WTC11 (cell line): ENCODE measurements at places on chromosomes 16 and 17.
A peak's percentile ranks its signal among the peaks of the same experiment; 100 is the strongest.

- H3K4me1 ChIP-seq: no peaks in the 10 kb centered on the region
- H3K4me3 ChIP-seq: no peak overlapping the region
- H3K27ac ChIP-seq: no peak overlapping the region
- H3K27me3 ChIP-seq: no peaks in the 10 kb centered on the region
- peaks cover 27% of the 10 kb centered on the region for H3K36me3 ChIP-seq
- no peak for DNase-seq
These were observed 39.9 kb downstream of the CENPV start for GRCh38 chr17:16313139-16314090.

DNA sequence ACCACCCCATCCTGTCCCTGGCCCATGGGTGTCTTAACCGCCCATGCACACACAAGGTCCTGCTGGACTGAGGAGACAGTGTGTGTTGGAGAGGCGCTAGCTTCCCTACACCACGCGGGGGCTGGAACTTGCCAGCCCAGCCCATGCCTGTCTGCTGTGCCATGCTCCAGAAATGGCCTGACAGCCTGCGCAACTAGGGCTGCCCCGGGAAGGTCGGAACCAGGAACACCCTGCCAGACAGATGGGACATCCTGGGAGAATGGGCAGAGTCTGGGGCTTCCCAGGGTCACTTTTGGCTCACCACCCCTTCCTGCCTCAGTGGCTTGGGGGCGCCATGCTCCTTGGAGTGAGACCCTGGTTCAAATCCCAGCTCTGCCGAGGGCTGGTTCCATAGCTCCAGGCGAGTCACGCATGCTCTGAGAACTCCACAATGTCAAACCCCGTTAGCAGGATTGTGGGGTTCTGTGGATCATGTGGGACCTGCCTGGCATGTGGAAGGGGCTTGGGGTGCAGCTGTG is 36.2 kb downstream of the SREBF1 start:
- no peak overlapping the region for H3K27ac ChIP-seq
- H3K4me1 ChIP-seq: peaks cover 13% of the 10 kb centered on the region
- DNase-seq: no peak

GRCh38 chr17:9146064-9146463 is 124.8 kb downstream of the NTN1 start:
- H3K27me3 ChIP-seq: no peaks in the 10 kb centered on the region
- H3K27ac ChIP-seq: no peak overlapping the region
- H3K4me3 ChIP-seq: no peak overlapping the region
- no peaks in the 10 kb centered on the region for H3K36me3 ChIP-seq

- no peak overlapping the region for H3K4me3 ChIP-seq
- DNase-seq: no peak
- no peaks in the 10 kb centered on the region for H3K27me3 ChIP-seq
- H3K4me1 ChIP-seq: peaks cover 67% of the 10 kb centered on the region
- H3K27ac ChIP-seq: no peak overlapping the region
These were observed 597.7 kb downstream of the TOX3 start for GRCh38 chr16:51949282-51949681.

DNA sequence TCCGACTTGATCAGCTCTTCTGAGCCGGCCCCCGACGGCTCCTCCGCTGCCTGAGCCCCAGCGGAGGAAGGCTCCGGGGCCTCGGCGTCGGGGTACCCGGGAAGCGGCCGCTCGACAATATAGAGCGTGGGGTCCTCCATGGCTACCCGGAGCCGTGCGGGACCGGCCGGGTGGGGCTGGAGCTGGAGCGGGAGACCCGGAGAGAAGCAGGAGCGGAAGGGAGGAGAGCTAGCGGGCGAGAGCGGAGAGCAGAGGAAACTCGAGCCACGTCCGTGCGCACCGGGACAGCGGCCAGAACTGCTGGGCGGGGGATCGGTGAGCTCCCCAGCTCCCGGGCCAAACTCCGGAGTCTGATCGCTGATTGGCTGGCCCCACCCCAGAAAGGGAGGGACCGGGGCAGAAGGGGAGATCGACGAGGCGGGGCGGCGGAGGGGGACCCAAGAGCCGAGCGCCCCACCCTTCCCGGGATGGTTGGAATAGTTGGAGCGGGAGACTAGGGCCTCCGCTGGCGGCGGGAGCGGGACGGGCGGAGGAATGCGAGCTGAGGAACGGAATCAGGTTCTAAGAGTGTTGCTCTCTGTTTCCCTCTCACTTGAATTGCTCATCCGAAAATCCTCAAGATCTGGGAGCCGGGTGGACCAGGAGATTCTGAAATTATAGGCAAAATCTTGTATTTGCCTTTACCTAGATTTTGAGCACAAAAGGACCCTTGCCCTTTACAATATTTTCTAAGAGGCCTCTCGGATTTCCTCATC is at the start of gene CAVIN1:
CAVIN1 (minus strand) TSS at position 299 of the 755 bp plus-strand sequence; CDS start at position 140, 159 bp downstream.
- H3K4me1 ChIP-seq: peaks cover 31% of the 10 kb centered on the region
- H3K27me3 ChIP-seq: peaks cover 57% of the 10 kb centered on the region
- no peaks in the 10 kb centered on the region for H3K36me3 ChIP-seq
- H3K27ac ChIP-seq: peak within 1 kb of the TSS; percentile 93
